ENCODE measurements at places on chromosomes 3 and 15.

DNA sequence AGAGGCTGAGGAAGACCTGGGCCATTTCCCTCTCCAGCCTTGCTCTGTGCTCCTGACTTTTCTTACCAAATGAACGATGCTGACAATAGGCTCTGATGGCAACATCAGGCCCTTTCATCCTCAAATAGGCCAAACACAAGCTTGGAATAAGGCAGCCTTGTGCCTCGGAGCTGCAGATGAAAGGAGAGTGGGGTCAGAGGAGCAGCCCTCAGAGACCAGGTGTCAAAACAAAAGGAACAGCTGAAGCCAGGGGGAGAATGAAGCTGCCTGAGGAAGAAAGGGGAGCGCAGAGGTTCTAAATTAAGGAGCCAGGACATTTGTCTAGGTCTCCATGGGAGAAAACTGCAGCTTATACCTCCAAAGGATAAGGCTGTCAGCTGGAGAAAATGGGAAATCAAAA is 5.1 kb downstream of the BFSP2 start:
- DNase-seq = no peak

GRCh38 chr3:4953119-4953518 is 26.1 kb upstream of the BHLHE40 start:
- no peak for DNase-seq

DNA sequence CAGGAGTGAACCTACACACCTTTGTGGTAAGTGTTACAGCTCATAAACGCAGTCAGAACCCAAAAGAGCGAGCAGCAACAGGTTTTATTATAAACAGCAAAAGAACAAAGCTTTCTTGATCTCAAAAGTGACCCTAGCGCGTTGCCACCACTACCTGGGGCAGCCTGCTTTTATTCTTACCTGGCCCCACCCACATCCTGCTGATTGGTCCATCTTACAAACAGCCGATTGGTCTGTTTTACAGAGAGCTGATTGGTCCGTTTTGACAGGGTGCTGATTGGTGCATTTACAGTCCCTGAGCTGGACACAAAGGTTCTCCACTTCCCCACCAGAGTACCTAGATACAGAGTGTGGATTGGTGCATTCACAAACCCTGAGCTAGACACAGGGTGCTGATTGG is 143.1 kb downstream of the ARRDC4 start:
- no peak for DNase-seq

GRCh38 chr3:168988853-168989252 is 674.7 kb downstream of the MECOM start:
- DNase-seq = no peak

GRCh38 chr3:30002797-30003196 is 603.6 kb upstream of the TGFBR2 start:
- DNase-seq = no peak

DNA sequence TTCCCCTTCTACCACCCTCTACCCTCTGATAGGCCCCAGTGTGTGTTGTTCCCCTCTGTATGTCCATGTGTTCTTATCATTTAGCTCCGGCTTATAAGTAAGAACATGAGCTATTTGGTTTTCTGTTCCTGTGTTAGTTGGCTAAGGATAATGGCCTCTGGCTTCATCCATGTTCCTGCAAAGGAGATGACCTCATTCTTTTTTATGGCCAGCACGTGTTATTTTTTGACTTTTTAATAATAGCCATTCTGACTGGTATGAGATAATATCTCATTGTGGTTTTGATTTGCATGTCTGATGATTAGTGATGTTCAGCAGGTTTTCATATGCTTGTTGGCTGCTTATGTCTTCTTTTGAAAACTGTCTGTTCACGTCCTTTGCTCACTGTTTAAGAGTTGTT is 63.1 kb upstream of the NPHP3 start:
- DNase-seq = no peak

GRCh38 chr3:72489901-72490300 is 358.3 kb downstream of the SHQ1 start:
- no peak for DNase-seq

- no peak for DNase-seq
Observed at GRCh38 chr3:161560008-161560637, 63.5 kb downstream of the OTOL1 start.

- no peak for DNase-seq
Observed at GRCh38 chr3:196166741-196167140, 44.5 kb downstream of the ZDHHC19 start.

DNA sequence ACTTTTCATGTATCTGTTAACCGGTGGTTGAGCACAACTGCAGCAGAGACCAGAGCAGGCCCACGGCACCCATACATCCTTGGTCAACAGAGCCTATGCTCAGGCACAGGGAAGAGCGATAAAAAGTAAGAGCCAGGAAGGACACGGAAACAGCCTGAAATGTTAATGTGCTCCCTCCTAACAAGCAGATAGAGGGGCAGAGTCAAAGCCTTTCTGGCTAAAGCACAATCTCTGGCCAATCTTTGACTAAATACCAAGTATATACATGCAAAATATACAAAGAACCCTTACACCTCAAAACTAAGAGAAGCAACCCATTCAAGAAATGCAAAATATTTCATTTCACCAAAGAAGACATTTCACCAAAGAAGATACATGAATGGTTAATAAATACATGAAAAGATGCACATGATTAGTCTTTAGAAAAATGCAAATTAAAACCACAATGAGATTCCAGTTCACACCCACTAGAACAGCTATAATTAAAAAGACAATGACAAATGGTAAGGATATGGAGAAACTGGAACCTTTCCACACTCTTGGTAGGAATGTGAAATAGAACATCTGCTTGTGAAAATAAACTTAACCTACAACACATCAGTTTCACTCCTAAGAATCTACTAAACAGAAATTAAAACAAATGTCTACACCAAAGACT is 88.0 kb downstream of the OSBPL10 start:
- DNase-seq = no peak

DNA sequence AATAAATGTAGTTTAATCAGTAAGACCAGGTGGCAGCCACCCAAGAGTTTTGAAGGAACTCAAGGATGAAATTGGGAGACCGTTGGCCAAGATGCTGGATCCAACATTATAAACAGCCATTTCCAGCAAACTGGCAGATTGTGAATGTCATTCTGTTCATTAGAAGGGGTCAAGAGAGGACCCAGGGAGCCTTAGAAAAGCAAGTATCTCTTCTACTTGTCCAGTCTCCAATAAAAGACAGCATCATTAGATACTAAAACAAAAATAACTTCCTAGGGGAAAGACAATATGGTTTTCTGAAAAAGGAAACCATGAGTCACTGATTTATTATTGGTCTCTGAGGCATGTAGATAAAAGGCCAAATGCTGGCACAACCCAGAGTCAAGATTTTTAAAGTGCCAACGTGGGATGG is 67.9 kb downstream of the GADL1 start:
- DNase-seq = no peak

- DNase-seq = no peak
Observed at GRCh38 chr3:176855901-176856486, 341.3 kb downstream of the TBL1XR1 start.

DNA sequence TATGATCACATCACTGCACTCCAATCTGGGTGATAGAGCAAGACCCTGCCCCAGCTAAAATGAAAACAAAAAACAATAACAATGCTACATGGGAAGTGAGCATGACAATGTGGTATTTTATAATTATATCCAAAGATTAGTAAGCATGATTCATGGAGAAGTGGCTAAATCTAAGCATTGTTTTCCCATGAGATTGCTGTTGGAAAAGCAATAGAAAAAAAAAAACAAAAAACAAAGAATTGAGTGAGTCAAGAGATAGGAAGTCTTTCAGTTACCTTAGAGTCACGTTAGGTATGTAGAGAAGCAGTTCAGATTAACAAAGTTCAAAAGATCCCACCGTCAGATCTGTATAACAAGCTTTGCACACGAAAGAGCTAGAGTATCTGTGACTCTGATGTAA is 210.3 kb upstream of the CNTN6 start:
- DNase-seq = no peak

GRCh38 chr15:80615361-80615736 is 79.8 kb upstream of the ABHD17C start:
- no peak for DNase-seq

GRCh38 chr3:45443459-45443858 is 55.1 kb downstream of the LARS2 start:
- no peak for DNase-seq

GRCh38 chr15:69997813-69998212 is 99.9 kb downstream of the TLE3 start:
- no peak for DNase-seq

DNA sequence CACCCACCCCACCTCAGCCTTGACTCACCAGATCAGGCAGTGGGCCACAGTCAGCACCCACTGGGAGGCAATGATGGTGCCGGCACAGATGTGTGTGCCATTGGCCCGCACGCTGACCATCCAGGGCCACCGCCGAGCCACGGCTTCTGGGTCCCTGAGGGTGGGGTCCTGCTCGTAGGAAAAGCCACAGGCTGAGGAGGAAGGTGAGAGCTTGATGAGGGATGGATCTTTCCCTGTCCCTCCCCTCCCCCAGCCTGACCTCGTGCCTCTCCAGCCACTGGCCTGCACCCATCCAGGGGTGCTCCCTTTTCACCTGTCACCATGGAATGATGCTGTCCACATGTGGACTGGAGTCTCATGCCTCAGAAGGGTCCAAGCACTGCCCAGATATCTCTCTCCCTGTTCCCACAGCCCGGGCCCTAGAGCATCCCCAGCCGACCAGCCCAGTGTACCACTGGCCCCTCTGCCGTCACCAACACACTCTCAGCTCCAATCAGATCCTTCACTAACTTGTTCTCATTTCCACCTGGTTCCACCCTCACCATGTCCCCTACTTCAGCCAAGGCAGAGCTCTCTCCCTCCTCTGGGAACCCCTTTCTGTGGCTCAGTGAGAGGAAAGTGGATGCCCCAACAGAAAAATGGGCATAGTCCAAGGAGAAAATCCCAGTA is 2.0 kb downstream of the PRSS50 start:
- no peak for DNase-seq

DNA sequence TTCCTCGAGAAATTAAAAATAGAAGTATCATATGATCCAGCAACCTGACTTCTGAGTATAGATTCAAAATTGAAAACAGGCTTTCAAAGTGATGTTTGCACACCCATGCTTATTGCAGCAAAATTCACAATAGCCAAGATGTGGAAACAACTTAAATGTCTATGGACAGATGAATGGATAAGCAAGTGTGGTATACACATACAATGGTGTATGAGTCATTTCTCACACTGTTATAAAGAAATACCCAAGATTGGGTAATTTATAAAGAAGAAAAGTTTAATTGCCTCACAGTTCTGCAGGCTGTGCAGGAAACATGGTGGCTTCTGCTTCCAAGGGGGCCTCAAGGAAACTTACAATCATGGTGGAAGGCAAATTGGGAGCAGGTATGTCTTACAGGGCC is 100.8 kb downstream of the KLF13 start:
- no peak for DNase-seq

- no peak for DNase-seq
Observed at GRCh38 chr3:43212914-43213611, 73.3 kb upstream of the SNRK start.

- no peak for DNase-seq
Observed at GRCh38 chr3:6716420-6716819, 144.5 kb upstream of the GRM7 start.

DNA sequence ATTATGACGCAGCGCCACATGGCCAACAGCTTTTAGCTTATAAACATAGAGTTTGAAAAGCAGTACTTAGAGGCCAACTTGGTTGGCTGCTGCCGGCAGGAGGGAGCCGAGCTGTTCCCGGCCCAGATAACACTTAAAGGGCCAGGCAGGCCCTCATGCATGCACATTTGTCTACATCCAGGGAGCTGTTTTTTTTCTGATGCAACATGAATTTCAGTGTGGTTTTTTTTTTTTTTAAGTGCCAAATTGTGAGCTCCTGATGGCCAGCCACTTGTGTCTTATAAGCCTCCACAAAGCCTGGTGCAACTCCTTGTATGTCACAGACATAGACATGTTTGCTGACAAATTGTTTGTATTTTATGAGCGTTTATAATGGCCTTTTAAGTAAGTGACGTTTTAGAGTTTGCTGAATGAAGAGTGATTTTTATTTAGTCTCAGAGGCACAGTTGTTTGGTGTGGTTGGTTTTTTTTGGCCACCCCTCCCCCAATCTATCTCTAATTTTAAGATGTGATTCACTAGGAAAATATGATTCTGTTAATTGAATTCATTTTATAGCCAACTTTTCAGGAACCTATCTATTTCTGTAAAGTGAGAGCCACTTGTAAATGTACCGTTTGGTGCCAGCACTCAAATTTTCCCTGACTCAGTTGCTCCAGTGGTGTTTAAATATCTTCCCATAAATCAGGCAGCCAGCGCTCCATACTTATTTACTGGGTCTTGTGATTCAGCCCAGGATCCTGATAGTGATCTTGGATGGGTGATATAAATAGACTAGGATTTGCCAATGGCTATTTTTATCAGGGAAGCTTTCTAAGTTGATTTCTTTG is 134.3 kb downstream of the VGLL4 start:
- no peak for DNase-seq

GRCh38 chr3:23665741-23666140 is 140.0 kb upstream of the UBE2E1 start:
- no peak for DNase-seq

DNA sequence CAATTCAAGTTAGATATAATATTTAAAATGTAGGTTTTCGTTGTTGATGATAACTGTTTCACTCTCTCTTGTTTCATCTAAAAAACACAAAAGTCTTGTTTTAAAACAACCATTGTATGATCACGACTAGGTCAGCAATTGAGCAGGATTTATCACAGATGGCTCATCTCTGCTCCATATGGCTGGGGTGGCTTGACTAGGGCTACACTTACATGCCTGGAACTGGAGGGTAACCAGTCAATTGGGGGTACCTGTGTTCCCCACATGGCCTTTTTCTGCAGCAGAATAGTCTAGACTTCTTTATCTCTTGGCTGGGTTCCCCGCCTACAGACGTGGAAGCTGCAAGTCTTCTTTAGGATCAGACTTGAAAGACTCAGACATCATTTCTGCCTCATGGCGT is 103.9 kb downstream of the ARPP21 start:
- no peak for DNase-seq

GRCh38 chr3:10328460-10329071 is 7.7 kb upstream of the SEC13 start:
- no peak for DNase-seq

GRCh38 chr3:18234717-18235335 is 190.3 kb downstream of the SATB1 start:
- DNase-seq = no peak

Data from activated T-cell treated with anti-CD3 and anti-CD28 coated beads for 1 hour (primary cell).